ENCODE measurements at places on chromosomes 5 and 9.

GRCh38 chr5:30765227-30765626 lies 428.3 kb upstream of the CDH6 start:
- no peak for DNase-seq

DNA sequence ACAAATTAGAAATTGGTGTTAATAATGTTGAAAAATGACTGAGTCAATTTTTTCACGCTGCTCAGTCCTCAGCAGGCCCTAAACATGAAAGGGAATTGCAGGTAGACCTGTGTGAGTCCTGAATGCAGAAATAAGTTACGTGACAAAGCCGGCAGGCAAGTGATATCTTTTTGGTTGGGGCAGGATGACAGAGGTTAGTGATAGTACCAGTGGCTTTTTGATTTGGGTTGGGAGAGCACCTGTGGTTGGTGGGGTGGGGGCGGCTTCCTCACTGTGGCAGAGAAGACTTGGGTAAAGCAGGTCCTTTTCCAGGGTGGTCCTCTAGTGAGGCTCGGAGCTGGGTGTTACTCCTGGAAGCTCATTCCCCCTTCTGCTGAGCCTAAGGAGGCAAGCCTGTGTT lies 164.7 kb downstream of the TMEM167A start:
- no peak for DNase-seq

DNA sequence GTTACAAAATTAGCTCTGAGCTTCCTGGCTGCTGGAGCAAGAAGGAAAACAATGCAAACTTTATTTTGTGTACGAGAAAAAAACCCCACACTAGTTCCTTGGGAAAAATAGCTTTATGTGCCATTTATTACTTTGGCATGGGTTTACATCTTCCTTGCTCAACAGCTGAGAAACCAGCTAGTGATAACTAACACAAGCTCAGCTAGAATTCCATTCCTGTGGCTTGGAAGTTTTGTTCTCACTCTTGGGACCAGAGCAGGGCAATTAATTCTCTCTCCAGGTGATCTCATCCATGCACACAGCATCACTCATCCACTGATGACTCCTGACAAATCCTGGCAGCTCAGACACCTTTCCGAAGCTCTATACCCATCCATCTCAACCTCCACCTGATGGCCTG lies 104.1 kb downstream of the CRB2 start:
- DNase-seq = no peak

- DNase-seq = no peak
These were observed 158.1 kb downstream of the C9orf152 start for GRCh38 chr9:110049699-110050450.
